ENCODE measurements at places on chromosomes 5 and 9.
A peak's percentile ranks its signal among the peaks of the same experiment; 100 is the strongest.

- H3K36me3 ChIP-seq = no peaks in the 10 kb centered on the region
- H3K27me3 ChIP-seq = no peaks in the 10 kb centered on the region
- H3K27ac ChIP-seq = no peak overlapping the region
- no peaks in the 10 kb centered on the region for H3K4me1 ChIP-seq
- no peak overlapping the region for H3K4me3 ChIP-seq
- no peak for DNase-seq
These were observed 32.7 kb downstream of the LNPEP start for GRCh38 chr5:96968614-96969013.

- peaks cover 4% of the 10 kb centered on the region for H3K4me1 ChIP-seq
- H3K27ac ChIP-seq = no peak overlapping the region
- H3K27me3 ChIP-seq = peaks cover 67% of the 10 kb centered on the region
- H3K4me3 ChIP-seq = no peak overlapping the region
- H3K36me3 ChIP-seq = no peaks in the 10 kb centered on the region
These were observed 1.6 kb upstream of the FOXD1 start for GRCh38 chr5:73450137-73450536.

GRCh38 chr5:60287174-60287771 lies 393.7 kb upstream of the PDE4D start:
- no peaks in the 10 kb centered on the region for H3K36me3 ChIP-seq
- no peaks in the 10 kb centered on the region for H3K27me3 ChIP-seq
- DNase-seq = peak; percentile 58
- no peaks in the 10 kb centered on the region for H3K4me1 ChIP-seq
- H3K27ac ChIP-seq = no peak overlapping the region

DNA sequence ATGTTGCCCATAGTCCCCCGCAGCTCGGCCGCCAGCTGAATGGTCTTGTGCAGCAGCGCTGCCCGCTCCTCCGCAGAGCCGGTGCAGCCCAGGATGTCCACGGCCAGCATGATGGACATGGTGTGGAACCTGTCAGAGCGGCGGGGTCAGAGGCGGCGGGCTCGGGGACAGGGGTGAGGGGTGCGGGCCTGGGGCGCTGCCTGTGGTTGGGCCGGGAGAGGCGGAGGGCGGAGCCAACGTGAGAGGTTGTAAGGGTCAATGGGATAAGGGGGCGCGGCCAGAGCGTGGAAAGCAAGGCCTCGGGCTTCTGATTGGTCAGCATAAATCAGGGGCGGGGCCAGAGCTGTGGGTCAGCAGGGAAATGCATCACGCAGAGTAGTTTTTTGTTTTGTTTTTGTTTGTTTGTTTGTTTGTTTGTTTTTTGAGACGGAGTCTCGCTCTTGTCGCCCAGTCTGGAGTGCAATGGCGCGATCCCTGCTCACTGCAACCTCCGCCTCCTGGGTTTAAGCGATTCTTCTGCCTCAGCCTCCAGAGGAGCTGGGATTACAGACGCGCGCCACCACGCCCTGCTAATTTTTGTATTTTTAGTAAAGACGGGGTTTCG lies 6.8 kb upstream of the TOR2A start:
- H3K4me3 ChIP-seq = no peak overlapping the region
- DNase-seq = peak; percentile 65
- H3K27ac ChIP-seq = peak overlapping the region; percentile 11
- peaks cover 47% of the 10 kb centered on the region for H3K27me3 ChIP-seq

GRCh38 chr5:159858871-159859270 lies 57.4 kb upstream of the ADRA1B start:
- no peak overlapping the region for H3K4me3 ChIP-seq
- no peaks in the 10 kb centered on the region for H3K36me3 ChIP-seq
- no peak overlapping the region for H3K27ac ChIP-seq
- H3K4me1 ChIP-seq = no peaks in the 10 kb centered on the region
- no peak for DNase-seq

DNA sequence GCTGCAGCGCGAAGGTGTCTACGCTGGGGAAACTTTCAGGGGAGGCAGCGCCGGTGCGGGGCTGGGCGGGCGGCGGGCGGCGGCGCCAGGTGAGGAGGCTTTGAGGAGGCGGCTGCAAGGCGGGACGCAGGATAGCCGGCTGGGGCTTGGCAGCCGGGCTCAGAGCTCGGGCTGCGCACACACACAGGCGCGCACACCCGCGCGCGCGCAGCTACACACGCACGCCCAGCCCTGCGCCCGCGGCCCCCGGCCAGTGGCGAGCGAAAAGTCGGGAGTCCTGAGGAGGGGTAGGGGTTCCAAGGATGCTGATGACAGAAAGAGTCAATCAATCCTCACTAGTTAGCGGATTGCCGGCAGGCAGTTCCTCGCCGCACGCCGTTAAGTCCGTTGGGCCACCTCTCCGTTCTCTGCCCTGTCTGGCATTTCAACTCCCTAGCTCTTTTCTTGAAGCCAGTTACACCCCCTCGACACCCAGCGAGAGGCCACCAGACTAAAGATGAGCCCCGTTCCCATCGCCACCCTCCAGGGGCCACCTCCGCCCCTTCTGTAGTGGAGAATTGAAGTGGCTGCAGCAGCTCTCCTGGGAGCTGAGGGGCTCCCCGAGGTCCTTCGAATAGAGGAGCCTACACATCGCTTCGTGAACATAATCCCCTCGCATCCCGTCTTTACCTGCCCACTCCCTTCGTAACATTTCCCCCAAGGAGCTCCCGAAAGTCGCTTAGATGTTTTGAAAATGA lies 1640.3 kb upstream of the C9orf72 start:
- H3K27me3 ChIP-seq = peaks cover 2% of the 10 kb centered on the region
- peak within 1 kb of the TSS; percentile 35 for H3K4me3 ChIP-seq
- H3K27ac ChIP-seq = no peak within 1 kb of the TSS
- no peaks in the 10 kb centered on the region for H3K36me3 ChIP-seq
- DNase-seq = no peak

GRCh38 chr5:122639864-122640263 lies 135.0 kb upstream of the SNX2 start:
- H3K27me3 ChIP-seq = peaks cover 2% of the 10 kb centered on the region
- no peaks in the 10 kb centered on the region for H3K4me1 ChIP-seq

DNA sequence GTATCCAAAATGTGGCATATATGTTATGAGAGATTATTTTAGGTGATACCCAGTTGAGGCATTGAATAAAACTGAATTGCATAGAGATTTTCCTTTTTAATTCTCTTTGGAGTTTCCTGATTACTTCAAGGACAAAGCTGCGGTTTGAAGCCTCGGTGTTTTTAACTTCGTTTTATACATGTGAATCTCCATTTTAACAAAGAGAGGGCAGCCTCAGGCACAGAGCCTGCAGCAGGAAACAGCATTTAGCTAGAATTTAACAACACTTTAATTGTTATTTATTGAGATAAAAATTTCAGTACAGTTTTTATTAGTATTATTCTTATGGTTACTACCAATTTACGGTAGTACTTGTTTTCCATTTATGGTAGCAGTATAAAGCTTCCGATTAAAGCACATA lies 114.0 kb downstream of the KIF4B start:
- DNase-seq = no peak
- no peaks in the 10 kb centered on the region for H3K4me1 ChIP-seq
- no peaks in the 10 kb centered on the region for H3K27me3 ChIP-seq
- H3K27ac ChIP-seq = no peak overlapping the region
- no peaks in the 10 kb centered on the region for H3K36me3 ChIP-seq

GRCh38 chr5:6682239-6682638 lies 31.0 kb upstream of the TENT4A start:
- peaks cover 2% of the 10 kb centered on the region for H3K27me3 ChIP-seq
- no peaks in the 10 kb centered on the region for H3K36me3 ChIP-seq
- H3K4me3 ChIP-seq = no peak overlapping the region
- H3K27ac ChIP-seq = no peak overlapping the region
- no peaks in the 10 kb centered on the region for H3K4me1 ChIP-seq
- no peak for DNase-seq

GRCh38 chr5:172178301-172178987 lies 9.6 kb downstream of the STK10 start:
- DNase-seq = no peak
- no peaks in the 10 kb centered on the region for H3K27me3 ChIP-seq
- no peak overlapping the region for H3K4me3 ChIP-seq
- peak overlapping the region; percentile 66 for H3K27ac ChIP-seq
- no peaks in the 10 kb centered on the region for H3K4me1 ChIP-seq
- peaks cover 2% of the 10 kb centered on the region for H3K36me3 ChIP-seq

GRCh38 chr5:134510970-134511795 lies 14.3 kb upstream of the JADE2 start:
- H3K27me3 ChIP-seq = no peaks in the 10 kb centered on the region
- no peak overlapping the region for H3K4me3 ChIP-seq
- peak; percentile 73 for DNase-seq
- H3K4me1 ChIP-seq = peaks cover 8% of the 10 kb centered on the region
- no peaks in the 10 kb centered on the region for H3K36me3 ChIP-seq
- peak overlapping the region; percentile 82 for H3K27ac ChIP-seq

- DNase-seq = no peak
- H3K36me3 ChIP-seq = no peaks in the 10 kb centered on the region
- peak overlapping the region; percentile 66 for H3K4me3 ChIP-seq
- H3K27me3 ChIP-seq = no peaks in the 10 kb centered on the region
- no peaks in the 10 kb centered on the region for H3K4me1 ChIP-seq
These were observed 2.4 kb downstream of the TLE4 start for GRCh38 chr9:79574136-79574535.

DNA sequence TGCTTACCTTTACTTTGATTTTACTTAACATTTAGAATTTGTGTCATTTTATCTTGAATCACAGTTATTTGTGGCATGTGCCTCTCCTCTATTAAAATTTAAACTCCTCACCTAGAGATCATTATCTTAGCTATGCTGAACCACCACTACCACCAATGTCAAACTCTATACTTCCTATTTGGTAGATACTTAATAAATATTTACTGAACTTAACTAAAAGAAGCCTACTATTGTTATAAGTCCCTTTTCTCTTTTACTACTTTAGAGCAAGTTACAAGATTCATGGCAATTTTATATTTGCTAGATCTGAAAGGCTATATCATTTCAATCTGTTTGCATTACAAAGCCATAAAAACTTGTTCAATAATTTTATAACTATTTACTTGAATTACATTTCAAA lies 273.3 kb upstream of the CCNH start:
- no peak overlapping the region for H3K4me3 ChIP-seq
- no peaks in the 10 kb centered on the region for H3K36me3 ChIP-seq
- H3K4me1 ChIP-seq = no peaks in the 10 kb centered on the region
- H3K27me3 ChIP-seq = no peaks in the 10 kb centered on the region

DNA sequence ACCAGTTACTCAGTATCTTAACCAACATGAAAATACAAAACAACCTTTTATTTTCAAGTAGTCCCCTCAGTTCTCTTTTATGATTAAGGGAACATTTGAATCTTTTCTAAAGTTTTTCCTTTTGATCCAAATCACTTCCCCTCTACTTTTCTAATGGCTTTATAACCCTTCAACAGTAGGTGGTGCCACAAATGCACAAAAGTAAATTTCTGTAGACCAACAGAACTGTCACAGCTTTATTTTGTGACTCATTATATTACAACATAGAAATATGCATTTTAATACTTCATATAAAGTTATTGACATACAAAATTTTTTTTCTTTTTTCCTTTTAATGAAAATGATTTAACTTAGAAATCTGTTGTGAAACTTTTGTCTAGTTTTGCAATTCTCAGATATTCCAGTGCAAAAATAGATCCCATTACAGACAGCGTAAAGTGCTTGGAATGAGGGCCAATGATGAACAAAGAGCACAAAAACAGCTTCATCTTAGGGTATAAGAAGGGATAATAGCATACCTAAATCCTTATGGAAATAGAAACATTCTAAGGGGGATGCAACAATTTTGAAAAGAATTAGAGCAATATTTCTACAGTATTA lies 17.0 kb downstream of the NIPSNAP3B start:
- H3K36me3 ChIP-seq = peaks cover 11% of the 10 kb centered on the region
- no peak for DNase-seq
- no peak overlapping the region for H3K4me3 ChIP-seq
- H3K4me1 ChIP-seq = no peaks in the 10 kb centered on the region
- no peak overlapping the region for H3K27ac ChIP-seq
- H3K27me3 ChIP-seq = no peaks in the 10 kb centered on the region

DNA sequence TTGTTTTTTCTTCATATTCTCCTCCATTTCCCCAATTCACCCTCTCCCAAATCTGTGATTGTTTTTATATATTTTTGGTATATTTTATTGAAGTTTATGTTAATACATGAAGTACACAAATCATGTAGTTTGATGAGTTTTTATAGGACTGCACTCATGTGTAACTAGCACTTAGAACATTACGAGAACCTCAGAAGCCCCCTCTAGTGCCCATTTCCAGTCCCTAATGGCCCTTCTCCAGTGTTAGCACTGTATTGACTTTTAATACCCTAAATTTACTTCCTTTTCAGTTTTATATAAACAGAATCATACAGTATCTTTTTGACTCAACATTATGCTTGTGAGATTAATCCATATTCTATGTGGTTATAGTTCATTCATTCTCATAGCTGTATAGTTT lies 18.5 kb upstream of the FKTN start:
- peaks cover 1% of the 10 kb centered on the region for H3K36me3 ChIP-seq
- H3K4me1 ChIP-seq = no peaks in the 10 kb centered on the region
- H3K27me3 ChIP-seq = no peaks in the 10 kb centered on the region
- H3K4me3 ChIP-seq = no peak overlapping the region
- DNase-seq = no peak
- no peak overlapping the region for H3K27ac ChIP-seq

- H3K4me1 ChIP-seq = no peaks in the 10 kb centered on the region
- H3K27ac ChIP-seq = no peak overlapping the region
- no peaks in the 10 kb centered on the region for H3K27me3 ChIP-seq
- no peak overlapping the region for H3K4me3 ChIP-seq
- no peak for DNase-seq
These were observed 47.9 kb downstream of the TRPM3 start for GRCh38 chr9:71073494-71073893.

DNA sequence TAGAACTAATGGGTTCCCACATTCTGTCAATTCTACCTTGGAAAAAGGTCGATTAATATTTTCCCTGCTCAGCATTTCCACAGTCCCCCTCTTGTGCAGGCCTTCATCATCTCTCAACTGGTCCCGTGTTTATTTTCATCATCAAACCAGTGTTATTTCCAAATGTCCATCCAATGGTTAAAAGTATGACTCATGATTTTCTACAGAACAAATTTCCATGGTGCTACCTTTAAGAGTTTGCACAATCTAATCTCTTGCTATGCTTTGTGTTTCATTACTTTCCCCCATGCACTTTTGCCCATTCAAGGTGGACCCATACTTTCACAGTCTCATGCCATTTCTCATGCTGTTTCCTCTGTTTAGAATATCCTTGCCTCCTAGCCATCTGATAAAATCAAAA lies 143.7 kb downstream of the CCDC192 start:
- H3K27ac ChIP-seq = no peak overlapping the region
- H3K36me3 ChIP-seq = no peaks in the 10 kb centered on the region
- no peak for DNase-seq
- H3K27me3 ChIP-seq = peaks cover 4% of the 10 kb centered on the region

GRCh38 chr5:114924769-114925168 lies 244.9 kb downstream of the TRIM36 start:
- H3K36me3 ChIP-seq = no peaks in the 10 kb centered on the region
- H3K4me3 ChIP-seq = no peak overlapping the region
- no peak for DNase-seq
- no peaks in the 10 kb centered on the region for H3K4me1 ChIP-seq
- no peak overlapping the region for H3K27ac ChIP-seq
- H3K27me3 ChIP-seq = no peaks in the 10 kb centered on the region

GRCh38 chr9:19375538-19375937 lies 4.5 kb downstream of the RPS6 start:
- H3K36me3 ChIP-seq = peaks cover 18% of the 10 kb centered on the region
- H3K4me1 ChIP-seq = peaks cover 9% of the 10 kb centered on the region
- H3K27me3 ChIP-seq = no peaks in the 10 kb centered on the region
- H3K27ac ChIP-seq = no peak overlapping the region
- no peak overlapping the region for H3K4me3 ChIP-seq

GRCh38 chr5:176561259-176561658 lies 12.1 kb downstream of the CDHR2 start:
- H3K27ac ChIP-seq = no peak overlapping the region
- peak; percentile 69 for DNase-seq
- no peak overlapping the region for H3K4me3 ChIP-seq
- peaks cover 1% of the 10 kb centered on the region for H3K36me3 ChIP-seq
- no peaks in the 10 kb centered on the region for H3K27me3 ChIP-seq
- H3K4me1 ChIP-seq = no peaks in the 10 kb centered on the region

All from small intestine (tissue), 16 donors.